ENCODE measurements at places on chromosomes 5 and 9.

GRCh38 chr5:55913466-55914413 is 62.6 kb downstream of the IL31RA start:
- DNase-seq, result no peak

DNA sequence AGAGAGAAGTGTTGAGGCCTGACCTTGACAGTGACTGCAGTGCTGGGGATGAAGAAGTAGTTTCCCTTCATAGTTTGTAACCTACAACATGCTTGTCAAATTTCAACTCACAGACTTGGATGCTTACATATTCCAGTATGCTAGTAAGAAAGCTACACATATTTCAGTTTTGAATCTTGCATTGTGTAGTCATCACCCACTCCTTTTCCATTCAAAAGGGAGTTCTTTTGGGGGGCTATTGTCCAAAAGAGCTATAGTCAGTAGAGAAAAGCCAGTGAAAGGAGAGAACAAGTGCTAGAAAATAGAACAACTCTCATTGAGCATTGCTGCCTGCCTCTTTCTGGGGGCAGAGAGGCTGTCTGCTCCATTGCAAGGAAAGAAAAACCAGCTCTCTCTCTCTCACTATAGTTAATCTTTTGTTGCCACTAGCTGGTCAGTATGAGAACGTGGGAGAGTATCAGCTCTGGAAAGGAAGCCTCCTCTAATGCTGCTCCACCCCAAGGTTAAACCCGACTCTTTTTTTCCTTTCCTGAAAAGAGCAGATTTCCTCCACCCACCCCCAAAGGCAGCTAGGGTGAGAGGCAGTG is 7.3 kb downstream of the ASTN2 start:
- DNase-seq, result no peak

DNA sequence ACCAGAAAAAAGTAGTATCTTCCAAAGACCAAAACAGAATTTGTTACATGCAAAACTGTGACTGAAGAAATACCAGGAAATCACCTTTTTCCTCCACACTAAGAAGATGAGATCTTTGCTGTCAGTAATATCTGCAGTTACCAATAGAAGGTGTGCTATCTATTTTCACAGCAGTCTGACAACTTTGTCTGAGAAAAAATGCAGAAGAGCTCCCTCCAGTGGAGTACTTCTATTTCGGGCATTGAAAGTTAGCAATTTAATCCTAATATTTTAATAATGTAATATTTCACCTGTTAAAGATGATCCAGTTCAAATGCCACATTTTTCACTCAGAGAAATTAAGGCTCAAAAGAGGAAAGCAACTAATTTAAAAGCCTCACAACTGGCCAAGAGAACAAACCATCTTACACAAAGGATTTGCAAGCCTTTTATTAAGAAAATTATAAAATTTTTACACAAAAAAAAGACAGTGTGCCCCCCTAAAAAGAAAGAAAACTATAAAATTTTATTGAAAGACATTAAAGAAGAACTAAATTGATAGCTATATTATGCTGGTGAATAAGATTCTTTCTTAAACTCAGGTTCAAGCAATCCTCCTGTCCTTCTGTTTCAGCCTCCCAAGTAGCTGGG is 50.6 kb downstream of the DEPDC1B start:
- DNase-seq, result no peak

DNA sequence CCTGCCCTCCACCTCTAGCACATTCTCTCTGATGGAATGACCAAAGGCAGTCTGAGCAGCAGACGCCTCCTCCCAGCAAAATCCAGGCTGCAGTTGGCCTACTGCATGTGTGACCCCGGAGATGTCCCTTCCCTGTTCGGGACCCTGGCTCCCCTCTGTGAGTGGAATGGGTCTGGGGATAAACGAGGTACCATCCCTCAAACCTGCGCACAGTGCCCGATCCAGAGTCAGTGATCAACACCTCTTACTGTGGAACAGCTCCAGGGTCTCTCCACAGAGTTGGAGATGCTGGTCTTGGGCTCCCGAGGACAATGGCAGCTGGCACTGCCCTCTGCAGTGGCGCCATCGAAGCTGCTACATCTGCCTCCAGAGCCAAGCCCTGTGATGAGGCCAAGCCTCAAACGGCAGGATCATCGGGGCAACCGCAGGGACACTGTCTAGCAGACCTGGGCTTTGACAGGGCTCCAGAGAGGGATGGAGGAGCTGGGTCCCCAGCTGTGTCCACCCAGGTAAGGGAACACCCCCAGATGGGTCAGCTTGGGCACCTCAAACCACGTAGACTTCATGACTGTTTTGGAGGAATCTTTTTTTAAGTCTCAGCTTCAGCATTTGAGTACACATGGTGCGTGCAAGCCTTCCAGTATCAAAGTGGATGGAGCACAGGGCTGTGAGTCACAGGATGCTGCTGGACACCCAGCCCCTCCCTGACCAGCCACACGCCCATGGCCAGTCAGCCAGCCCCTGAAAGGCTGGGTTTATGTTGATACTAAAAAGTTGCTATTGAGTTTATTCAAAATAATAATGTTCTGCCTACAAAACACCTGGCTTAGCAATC is 13.0 kb downstream of the MED10 start:
- no peak for DNase-seq

- no peak for DNase-seq
These were observed 354.5 kb upstream of the CDH6 start for GRCh38 chr5:30838936-30839496.

DNA sequence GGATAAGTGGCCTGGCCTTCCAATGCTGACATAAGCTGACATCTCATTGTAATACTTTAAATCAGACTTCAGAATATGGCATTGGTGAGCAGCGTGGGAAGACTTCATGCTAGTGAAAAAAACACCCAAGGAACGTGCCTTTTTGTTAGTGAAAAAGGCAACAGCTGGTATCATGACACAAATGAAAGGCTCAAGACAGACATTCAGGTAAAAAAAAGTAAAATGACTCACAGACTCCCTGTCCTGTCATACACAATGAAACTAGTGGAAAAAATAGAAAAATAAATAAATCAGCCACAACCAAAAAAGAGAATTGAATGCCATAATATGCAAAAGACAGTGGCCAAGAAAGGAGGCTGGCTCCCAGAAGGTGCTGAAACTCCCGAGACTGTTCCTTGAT is 24.4 kb upstream of the PPP1R2B start:
- no peak for DNase-seq

GRCh38 chr5:104295991-104296390 is 733.4 kb upstream of the NUDT12 start:
- DNase-seq, result no peak

GRCh38 chr5:134245101-134245604 is 19.3 kb upstream of the PPP2CA start:
- no peak for DNase-seq

Data from NCI-H1436 treated with DMSO at 0.1 percent for 48 hours (cell line).